ENCODE measurements at places on chromosomes 12 and 14. TPM values are rescaled to one million over a fixed set of nuclear protein-coding genes. Genes with fewer than 3 reads are reported as not detected.

DNA sequence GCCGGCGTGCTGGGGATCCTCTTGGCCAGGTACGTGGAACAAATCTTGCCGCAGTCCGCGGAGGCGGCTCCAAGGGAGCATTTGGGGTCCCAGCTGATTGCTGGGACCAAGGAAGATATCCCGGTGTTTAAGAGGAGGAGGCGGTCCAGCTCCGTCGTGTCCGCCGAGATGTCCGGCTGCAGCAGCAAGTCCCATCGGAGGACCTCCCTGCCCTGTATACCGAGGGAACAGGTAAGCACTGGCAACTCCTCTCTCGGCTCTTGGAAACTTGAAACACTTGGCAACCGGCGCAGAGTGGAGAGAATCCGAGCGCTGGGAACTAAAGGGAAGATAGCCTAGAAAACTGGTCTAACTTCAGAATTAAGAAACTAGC lies 1.7 kb downstream of the PDE3A start:
- H3K4me3 ChIP-seq = peak overlapping the region; percentile 71
- H3K27ac ChIP-seq = peak overlapping the region; percentile 86
- DNase-seq = no peak
- H3K27me3 ChIP-seq = peaks cover 51% of the 10 kb centered on the region
- no peaks in the 10 kb centered on the region for H3K36me3 ChIP-seq

GRCh38 chr14:76742185-76742584 lies 19.1 kb upstream of the VASH1 start:
- H3K36me3 ChIP-seq = no peaks in the 10 kb centered on the region
- no peak for DNase-seq
- no peaks in the 10 kb centered on the region for H3K4me1 ChIP-seq
- H3K4me3 ChIP-seq = no peak overlapping the region

GRCh38 chr12:14403711-14404196 lies 38.3 kb downstream of the ATF7IP start:
- H3K27ac ChIP-seq = peak overlapping the region; percentile 58
- no peaks in the 10 kb centered on the region for H3K36me3 ChIP-seq
- DNase-seq = no peak
- H3K4me1 ChIP-seq = peaks cover 31% of the 10 kb centered on the region
- H3K4me3 ChIP-seq = no peak overlapping the region

DNA sequence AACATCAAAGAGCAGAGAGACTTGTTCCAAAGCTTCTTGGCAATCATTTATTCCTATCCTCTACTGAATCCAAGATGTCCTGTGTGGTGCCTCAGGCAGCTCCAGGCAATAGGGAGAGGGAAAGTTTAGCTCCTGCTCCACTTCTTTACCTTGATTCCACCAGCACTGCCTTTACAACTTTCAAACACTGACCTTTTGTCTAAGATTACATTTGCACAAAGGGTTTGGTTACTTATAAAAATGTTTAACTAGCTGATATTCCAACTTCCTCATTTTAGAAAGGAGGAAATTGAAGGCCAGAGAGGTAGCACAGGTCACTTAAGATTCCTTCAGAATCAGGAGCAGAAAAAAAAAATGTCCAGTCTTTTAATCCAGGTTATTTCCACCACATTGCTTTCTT lies 192.7 kb downstream of the BTG1 start:
- no peaks in the 10 kb centered on the region for H3K27me3 ChIP-seq
- peak; percentile 66 for DNase-seq
- H3K36me3 ChIP-seq = no peaks in the 10 kb centered on the region
- H3K4me3 ChIP-seq = no peak overlapping the region
- peaks cover 18% of the 10 kb centered on the region for H3K4me1 ChIP-seq

DNA sequence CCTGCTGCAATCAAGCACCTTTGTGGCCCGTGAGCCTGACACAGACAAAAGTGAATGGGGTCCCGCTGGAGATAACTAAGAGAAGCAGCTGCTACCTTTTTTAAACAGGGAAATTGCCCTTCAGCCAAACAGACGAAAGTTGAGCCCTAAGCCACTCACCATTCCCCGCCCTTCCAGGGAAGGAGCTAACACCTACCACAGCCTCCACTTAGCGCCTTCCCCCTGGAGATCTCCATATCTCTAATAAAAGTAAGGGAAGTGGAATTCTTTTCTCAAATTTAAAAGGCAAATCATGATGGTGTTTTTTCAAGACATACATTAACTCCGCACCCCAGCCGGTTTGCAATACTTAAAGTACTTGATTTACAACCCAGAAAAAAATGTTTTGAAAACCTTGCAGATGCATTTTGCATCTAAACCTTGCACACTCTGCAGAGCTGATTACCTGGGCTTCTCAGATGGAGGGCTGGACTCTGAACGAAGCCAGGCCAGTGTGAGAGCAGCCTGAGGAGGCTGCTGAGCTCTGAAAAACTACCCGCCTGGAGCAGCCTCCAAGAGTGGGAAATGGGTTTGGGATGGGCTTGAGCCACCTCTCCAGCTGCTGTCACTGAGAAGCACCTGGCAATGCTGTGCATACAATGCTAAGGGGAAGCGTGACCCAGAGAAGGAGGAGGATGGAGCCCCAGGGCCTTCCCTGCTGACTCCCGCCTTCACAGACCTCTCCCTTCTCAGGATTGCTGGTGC lies 10.0 kb downstream of the NUAK1 start:
- no peak overlapping the region for H3K4me3 ChIP-seq
- no peaks in the 10 kb centered on the region for H3K27me3 ChIP-seq

DNA sequence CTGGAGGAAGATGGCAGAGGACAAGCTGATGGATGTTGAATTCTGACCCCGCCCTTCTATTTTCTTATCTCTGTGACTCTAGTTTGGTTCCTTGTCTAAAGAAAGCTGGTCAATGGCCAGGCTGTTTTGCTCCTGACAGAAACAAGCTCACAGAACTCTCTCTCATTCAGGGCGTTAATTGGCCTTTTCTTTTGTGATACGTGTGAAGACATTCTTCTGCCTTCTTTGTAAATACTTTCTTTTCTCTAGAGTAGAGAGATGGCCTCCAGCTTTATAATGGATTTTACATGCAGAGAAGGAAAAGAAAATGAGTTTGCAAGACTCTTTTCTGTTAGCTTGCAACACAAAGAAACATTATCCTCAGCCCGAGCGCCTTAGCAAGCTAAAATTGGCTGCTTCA lies 492.2 kb upstream of the CCDC196 start:
- H3K27ac ChIP-seq = no peak overlapping the region
- H3K27me3 ChIP-seq = no peaks in the 10 kb centered on the region
- no peak for DNase-seq
- no peaks in the 10 kb centered on the region for H3K36me3 ChIP-seq
- no peaks in the 10 kb centered on the region for H3K4me1 ChIP-seq
- no peak overlapping the region for H3K4me3 ChIP-seq

DNA sequence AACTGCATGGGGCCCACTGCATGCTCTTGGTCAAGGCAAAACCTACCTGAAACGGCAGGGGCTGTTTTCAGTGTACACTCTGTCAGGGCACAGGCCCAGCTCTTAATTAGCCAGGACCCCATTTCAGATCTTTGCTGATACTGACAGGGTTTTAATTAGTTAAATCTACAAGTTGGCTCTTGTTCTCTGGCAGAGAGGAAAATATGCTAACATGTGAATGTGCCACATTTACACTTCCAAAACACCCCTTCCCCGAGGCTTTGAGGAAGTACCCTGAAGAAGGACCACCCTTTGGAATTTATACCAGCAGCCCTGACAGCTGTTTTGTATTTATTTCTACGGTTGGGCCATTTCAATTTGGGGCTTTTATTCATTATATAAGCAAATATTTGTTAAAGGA lies 66.3 kb downstream of the OTX2 start:
- no peak overlapping the region for H3K4me3 ChIP-seq
- no peaks in the 10 kb centered on the region for H3K36me3 ChIP-seq
- DNase-seq = no peak
- no peaks in the 10 kb centered on the region for H3K27me3 ChIP-seq

DNA sequence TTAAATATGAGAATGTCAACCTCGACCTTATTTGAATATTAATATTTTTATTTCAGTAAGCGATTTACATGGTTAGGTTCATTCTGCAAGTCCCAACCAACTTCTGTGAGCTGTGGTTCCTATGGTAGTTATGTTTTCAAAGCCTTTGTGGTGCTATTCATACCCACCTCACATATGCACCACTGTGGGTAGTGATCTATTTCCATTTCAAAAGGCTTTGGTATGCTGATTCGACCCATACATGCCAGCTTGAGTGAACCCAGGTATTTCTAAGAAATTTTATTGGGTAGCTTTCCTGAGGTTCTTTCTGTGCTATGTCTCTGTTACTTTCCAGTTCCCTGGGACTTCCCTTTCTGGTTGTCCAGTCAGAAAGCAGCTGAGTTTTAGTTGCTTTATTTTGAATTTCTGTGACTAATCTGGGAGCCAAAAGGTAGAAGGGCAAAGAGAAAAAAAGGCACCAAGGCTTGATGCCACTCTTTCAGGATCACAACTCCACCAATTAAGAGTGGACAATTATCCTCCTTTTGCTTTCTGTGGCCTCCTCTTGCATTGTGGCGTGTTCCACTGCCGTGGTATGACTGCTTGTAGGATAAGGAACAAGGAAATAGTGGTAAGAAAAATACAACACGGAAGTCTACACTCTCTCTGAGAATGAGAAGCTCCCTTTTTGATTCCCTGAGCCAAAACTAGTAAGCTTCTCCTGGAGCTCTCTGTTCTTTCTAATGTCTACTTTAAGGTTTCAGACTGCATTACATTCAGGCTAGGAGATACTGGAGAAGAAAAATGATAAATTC lies 729.1 kb downstream of the NOVA1 start:
- no peaks in the 10 kb centered on the region for H3K4me1 ChIP-seq
- H3K36me3 ChIP-seq = no peaks in the 10 kb centered on the region
- DNase-seq = no peak
- no peak overlapping the region for H3K4me3 ChIP-seq

Gene MGST1
- polyA plus RNA-seq = 62.2 TPM

Gene MAP1LC3B2
- 2.4 TPM for polyA plus RNA-seq

Gene IL26
- polyA plus RNA-seq = not detected
